ENCODE measurements at places on chromosomes 1 and 21.

DNA sequence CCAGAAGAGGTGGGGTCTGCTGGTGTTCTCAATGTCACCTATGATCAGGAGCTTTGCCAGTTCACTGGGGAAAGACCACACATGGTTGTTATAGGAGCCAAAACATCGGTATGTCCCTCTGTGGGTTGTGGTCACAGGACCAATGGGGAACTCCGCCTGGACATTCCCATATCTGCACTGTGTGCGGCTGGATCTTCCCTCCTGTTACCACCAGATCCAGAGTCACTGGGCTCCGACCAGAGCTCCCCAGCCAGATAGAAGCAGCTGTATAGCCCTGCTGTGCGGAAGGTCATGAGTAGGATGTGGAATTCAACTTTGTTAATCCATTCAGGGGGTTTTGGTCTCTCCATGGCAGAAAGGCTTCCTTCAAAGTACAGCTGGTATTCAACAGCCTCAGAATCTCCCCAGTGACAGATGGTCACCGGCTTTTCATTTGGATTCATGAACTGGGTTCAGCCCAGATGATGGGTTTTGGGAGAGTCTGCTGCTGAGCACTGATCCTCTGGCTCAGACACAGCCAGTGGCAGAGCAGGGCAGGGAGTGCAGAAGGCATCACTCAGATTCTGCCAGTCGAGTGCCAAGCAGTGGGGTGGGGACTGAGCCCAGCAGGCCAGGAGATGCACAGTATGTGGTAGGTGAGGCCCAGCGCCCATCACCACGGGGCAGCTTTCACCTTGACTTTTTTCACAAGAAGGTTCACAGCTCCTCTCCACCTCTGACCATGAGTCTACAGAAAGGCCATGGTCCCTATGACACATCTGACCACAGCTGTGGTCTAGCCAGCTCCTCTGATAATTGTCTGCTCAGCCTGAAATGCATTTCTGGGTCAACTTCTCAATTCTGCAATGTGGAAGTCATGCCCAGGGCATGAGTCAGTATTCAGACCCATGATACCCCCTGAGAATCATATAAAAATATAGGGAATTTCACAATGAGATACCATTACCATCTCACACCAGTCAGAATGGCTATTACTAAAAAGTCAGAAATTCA lies 2.9 kb upstream of the SHCBP1L start:
- DNase-seq = no peak

GRCh38 chr1:2786329-2787162 lies 14.9 kb downstream of the TTC34 start:
- DNase-seq = peak; percentile 56

GRCh38 chr1:93164816-93165215 lies 15.4 kb downstream of the TMED5 start:
- no peak for DNase-seq

- DNase-seq = no peak
Observed at GRCh38 chr1:12715896-12716437, at the start of gene AADACL3. Gene AADACL3, plus strand, starts transcription at chr1:12716110. Its CDS starts 67 bp downstream, at chr1:12716177.

DNA sequence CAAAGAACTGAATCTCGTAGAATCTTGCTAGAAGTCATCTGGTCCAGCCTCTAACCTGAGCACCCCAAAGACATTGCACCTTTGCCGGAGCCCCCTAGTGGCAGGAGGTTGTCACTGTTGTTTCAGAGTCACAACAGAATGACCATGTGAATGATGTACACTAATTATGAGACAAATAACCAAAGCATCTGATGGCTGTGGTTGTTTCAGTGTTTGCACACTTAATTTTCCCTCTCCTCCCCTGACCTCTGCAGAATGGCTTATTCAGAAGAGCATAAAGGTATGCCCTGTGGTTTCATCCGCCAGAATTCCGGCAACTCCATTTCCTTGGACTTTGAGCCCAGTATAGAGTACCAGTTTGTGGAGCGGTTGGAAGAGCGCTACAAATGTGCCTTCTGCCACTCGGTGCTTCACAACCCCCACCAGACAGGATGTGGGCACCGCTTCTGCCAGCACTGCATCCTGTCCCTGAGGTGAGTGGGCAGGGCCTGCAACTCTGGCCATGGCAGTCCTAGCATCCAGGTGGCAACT lies 26.4 kb downstream of the TRAF5 start:
- DNase-seq = peak; percentile 55

DNA sequence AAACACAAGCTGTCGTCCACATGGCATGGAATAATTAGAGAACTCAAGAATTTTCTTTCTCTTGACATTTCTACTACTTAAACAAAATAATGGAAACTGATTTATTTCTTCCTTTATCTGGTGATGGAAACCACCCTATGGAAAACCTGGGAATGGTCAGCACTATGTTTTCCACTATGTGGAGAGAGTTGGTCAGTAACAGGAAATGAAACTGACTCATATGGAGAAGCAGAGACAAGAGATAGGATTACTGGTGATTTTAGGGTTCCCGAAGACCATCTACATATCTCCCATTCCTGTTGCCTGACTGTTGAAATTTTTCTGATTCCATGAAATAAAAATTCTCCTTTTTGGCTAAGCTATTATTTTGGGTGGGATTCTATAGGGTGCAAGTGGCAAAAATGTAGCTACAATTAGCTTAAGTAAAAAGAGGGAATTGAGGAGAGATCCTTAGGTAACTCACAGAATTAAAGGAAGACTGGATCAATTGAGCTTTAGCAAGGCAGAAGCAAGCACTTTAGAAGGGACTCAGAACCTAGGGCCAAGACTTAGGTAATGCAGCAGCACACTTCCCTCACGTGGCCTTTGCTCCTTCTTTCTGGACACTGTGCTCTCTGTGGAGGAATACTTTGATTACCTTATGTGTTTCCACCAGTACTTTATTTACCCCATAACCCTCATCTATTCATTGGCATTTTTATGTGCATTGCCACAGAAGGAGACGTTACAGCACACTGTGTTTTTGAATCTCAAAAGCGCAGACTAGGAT lies 89.6 kb downstream of the LEPR start:
- DNase-seq = no peak

Data from stimulated activated naive CD4-positive, alpha-beta T cell treated with Interleukin-2 at 50 U/mL for 16 hours (primary cell).